ENCODE measurements at places on chromosomes 2 and 18.
A peak's percentile ranks its signal among the peaks of the same experiment; 100 is the strongest.

DNA sequence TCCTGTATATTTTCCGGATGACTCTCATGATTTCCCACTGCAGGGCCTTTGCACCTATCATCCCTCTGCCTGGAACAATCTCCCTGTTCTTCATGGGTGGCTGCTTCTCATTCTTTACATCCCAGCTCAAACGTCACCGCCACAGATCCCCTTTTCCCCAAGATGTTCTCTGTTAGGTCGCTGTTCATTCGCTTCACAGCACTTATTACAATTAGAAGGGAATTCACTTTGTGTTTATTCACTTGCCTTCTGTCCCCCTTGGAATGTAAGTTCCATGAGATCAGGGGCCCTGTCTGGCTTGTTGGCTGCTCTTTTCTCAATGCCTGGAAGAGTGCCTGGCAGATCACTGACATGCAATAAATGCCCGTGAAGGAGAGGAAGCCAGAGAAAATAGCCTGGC, 106.7 kb downstream of the FOXI3 start:
- DNase-seq, result no peak

DNA sequence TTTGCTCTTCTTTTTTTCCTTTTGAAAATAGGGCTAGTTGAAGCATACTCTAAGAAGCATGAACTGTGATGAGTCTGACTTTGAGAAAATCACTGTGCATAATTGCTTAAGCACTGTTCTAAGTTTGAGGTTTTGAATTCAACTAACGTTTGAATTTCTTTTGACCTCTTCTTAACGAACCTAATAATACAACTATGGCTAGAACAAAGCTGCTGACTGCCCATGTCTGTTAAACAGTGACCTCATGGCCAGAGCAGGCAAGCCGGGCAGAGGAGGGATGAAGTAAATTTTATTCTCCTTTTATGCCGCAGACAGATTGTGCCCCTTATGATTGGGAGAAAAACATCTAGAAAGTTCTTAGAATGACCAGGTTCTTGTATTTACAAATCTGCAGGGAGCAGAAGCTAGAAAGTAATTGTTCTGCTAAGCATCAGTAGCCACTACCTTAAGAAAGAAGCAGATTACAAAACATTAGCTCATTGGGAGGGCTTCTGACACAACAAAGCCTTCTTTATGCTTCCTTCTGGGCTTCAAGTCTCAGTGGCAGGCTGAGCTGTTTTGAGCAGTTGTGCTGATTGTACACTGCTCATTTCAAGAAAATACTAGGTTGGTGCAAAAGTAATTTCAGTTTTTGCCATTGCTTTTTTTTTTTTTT, 97.8 kb upstream of the RASGRP3 start:
- DNase-seq, result no peak

DNA sequence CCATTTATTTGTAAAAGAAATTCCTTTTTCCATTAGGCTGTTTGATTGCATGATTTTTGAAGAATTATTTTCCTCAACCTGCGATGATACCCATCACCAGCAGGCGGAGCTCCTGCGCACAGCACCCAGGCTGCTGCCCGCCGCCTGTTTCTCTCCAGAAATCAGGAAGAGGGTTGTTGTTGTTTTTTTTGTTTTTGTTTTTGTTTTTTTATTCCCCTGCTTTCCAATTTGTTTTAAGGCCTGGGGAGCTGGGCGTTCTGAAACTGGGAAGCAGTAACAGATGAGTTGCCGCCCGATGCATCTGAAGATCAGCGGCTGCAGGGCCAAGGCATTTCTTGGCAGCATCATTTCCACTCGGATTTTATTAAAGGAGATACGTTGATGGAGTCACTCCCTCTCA, 132.1 kb downstream of the MBP start:
- no peak for DNase-seq

- DNase-seq, result no peak
These were observed 54.4 kb downstream of the CRIM1 start for GRCh38 chr2:36409935-36410334.

DNA sequence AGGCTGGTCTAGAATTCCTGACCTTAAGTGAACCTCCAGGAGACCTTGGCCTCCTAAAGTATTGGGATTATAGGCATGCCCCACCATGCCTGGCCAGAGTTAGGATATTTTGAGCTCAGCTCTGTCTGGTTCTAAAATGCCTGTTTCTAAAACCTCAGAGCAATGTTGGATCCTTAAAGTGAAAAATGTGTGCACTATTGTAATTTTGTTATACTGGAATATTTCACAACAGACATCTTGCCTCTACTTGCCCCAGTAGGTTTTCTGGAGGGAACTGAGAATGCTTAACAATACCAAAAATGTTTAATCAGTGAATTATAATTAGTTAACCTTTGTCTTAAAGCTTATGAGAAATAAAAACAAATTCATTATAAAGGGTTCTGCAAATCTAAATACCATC, 144.6 kb upstream of the CCDC195 start:
- DNase-seq, result no peak

- no peak for DNase-seq
These were observed 141.8 kb downstream of the MYO5B start for GRCh38 chr18:50053111-50053510.

DNA sequence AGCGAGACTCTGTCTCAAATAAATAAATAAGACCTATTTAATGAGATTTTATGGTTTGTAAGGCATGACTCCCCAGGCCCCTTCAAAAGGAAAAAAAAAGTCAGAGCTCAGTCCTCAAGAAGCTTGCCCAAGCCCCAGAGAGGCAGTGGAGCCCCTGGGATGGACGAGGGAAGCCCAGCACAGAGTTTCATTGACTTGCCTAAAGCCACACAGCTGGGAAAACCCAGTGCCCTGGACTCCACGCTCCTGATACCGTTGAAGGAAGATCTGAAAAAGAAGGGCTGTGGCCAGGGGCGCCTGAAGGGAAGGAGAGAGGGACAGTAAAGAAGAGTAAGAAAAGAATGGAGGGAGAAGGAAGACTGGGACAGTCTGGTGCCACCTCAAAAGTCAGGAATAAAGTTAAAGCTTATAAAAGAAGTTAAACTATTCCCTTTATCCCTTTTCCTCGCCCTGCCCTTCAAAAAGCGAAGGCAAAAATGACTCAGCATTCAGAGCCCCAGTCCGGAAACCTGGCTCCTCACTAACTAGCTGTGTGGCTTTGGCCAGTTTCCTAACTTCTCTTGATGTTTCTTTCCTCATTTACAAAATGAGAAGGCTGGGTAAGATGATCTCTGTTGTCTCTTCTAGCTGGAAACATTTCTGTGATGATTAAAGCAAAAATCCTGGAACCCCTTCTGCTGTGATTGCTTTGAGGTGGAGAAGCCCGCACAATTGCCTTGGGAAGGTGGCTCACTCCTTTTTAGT, 46.7 kb downstream of the LYPD1 start:
- DNase-seq, result no peak

DNA sequence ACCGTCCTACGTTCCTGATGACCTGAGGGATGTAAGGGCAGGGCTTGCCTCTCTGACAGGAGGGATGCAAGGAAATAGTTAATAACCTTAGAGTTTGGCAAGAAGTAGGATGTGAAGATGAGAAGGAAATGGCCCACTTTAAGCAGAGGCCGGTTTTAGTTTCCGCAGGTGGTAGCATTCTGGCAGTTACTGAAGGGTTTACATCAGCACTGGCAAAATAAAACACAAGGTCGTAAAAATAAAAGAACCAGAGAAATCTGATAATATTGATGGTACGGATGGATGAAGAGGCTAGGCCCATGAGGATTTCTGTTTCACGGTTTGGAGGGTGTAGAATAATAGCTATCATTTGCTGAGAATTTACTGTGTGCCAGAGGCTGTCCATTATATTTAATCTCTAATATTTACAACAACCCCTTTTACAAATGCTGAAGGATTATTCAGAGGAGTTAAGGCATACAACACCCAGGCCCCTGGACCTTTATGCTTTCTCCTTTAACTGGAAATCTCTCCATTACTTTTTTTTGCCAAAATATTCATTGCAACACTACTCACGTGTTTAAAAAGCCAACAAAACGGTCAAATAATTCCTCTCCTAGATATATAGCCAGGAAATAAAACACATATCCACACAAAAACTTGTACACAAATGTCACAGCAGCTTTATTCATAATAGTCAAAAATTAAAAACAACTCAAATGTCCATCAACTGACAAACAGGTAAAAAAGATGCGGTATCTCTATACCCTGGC, 28.5 kb downstream of the DAPL1 start:
- DNase-seq, result no peak

DNA sequence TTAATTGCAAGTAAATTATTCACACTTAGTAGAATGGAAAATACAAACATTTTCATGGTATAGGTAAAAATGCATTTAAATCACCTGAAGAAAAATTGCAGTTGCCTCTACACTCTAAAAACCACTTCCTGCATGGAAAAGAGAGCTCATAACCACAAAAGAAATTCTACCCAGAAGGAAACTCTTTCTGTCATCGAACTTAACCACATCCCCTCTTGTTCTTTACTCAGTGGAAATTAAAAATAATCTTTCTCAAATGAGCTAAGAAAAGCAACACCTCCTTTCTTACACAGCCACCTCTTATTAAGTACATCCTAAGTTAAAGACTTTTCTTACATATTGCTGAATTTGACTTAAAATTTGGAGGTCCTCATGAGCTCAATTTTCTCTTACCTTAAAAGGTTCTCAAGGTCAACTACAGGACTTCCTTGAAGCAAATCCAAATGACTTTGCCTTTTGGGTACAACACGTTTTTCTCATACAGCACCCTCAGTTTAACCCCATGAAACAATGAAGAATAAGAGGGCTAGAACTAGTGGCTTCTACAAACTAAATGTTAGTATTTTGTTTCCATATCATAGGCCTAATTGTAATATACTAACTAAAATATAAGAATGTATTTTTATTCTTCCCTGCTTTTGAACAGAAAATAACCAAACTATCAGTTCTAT, 109.1 kb upstream of the CRIM1 start:
- DNase-seq, result no peak

- DNase-seq, result peak; percentile 86
These were observed 16.7 kb upstream of the ADI1 start for GRCh38 chr2:3535794-3536681.

DNA sequence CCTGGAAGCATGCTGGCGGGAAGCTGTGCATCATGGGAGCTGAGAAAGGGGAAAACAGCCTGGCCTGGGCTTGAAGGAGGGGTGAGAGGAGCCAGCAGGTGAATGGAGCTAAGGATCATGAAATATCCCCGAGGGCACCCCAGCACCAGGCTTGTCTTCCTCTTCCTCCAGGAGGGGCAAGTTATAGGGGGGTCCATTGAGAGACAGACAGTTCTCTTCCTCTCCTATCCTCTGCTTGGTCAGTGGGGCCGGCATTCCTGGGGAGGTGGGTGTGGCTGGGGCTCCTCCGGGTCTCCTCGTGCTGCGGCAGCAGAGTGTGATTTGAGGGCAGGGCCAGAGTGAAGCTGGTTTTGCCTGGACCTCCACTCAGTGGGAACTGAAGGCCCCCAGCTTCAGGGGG, 78.9 kb downstream of the LIPG start:
- DNase-seq, result no peak

- DNase-seq, result peak; percentile 22
These were observed 65.7 kb upstream of the RTN4 start for GRCh38 chr2:55115761-55116597.

DNA sequence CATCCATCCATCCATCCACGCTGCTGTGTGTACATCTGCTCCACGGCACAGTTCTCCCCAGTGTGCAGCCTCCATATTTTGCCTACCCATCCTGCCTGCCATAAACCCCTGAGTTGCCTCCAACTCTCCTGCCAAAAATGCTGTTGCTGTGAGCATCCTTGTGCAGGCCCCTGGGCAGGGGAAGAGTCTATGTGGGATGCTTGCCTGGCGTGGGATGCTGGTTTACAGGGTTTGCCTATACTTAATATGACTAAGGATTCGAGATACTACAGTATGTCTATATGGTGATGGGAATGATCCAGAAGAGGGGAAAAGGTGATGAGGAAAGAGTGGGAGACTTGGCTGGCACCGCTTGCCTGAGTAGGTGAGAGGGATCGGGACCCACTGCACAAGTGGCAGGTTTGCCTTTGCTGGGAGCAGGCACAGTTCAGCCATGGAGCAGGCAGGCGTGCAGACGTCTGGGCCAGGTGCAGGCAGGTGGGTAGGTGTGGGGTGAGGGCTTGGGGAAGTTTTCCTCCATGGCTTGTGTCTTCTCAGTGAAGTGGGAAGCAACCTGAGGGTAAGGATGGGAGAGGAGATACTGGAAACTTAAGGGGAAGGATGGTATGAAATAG, 30.2 kb upstream of the FAHD2A start:
- no peak for DNase-seq

DNA sequence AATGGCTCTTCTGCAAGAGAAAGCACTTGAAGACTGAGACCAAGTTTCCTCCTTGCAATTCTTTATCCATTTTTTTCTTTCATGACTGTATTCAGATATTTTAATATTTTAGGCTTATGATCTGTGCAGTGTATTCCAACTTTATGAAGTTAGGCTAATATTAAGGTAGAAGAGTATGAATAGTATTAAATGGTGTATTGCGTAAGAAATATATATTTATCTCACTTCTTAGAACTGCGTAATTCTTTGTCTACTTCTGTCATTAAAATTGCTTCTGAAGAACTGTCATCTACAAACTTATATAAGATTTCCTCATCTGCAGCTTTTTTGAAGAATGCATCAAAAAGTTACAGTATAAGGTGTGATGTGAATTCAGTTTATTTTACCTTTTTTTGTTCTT, 183.2 kb downstream of the DLGAP1 start:
- no peak for DNase-seq

DNA sequence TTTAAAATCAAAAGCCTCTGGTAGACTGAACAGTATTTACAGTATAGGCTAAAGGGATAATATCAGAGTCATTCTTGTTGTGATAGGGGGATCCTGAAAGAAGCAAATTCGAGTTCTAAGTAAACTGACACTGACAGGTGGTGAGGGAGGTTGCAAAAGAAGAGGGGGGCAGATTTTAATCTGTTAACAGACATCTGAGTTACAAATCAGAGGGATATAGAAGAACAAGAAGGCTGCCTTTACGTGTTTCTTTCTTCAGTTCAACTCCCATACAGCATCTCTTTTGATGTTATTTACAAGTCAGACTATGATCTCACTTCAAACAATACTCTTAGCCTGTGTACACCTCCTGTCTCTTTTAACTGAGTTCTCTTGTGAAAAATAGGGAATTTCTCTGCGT, 16.3 kb upstream of the ITGA4 start:
- no peak for DNase-seq

DNA sequence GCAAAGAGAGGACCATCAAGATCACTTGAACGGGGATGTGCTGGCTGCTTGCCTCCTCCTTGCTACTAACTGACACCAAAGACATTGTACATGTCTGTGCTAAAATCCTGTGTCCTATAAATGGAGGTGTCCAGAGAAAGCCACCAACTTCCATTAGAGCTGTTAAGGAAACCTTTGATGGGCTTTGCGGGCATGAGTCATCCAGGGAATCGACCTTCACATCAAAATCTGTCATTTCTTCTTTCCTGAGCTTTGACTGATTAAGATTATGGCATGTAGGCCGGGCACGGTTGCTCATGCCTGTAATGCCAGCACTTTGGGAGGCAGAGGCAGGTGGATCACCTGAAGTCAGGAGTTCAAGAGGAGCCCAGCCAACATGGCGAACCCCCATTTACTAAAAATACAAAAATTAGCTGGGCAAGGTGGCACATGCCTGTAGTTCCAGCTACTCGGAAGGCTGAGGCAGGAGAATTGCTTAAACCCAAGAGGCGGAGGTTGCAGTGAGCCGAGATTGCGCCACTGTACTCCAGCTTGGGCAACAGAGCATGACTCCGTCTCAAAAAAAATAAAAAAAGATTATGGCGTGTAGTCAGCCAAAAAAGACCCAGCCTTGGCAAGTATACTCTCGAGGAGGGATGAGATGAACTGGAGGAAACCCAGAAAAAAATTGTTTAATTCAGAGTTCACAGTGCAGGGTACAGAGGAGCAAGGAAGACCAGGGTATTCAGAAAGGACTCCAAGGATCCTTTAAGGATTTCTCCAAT, 115.8 kb downstream of the CABLES1 start:
- no peak for DNase-seq

- DNase-seq, result no peak
These were observed 2.4 kb downstream of the ATOH8 start for GRCh38 chr2:85756195-85756594.
